ENCODE measurements at places on chromosomes 4 and X. TPM values are rescaled to one million over a fixed set of nuclear protein-coding genes. Genes with fewer than 3 reads are reported as not detected.

BEX2 gene
- 2.7 TPM for total RNA-seq

TLR7 gene
- total RNA-seq = not detected

PSAPL1 gene
- not detected for total RNA-seq

TCEAL6 gene
- total RNA-seq = not detected

TRO gene
- total RNA-seq = 21.3 TPM

EMCN gene
- total RNA-seq = 0.43 TPM

POLN gene
- 3.1 TPM for total RNA-seq

VSIG1 gene
- under 0.01 TPM for total RNA-seq

C4orf46 gene
- 17.8 TPM for total RNA-seq

UGT2B11 gene
- not detected for total RNA-seq

PGAM4 gene
- not detected for total RNA-seq

IL13RA1 gene
- 128 TPM for total RNA-seq
